ENCODE measurements at places on chromosomes 1 and 21.

DNA sequence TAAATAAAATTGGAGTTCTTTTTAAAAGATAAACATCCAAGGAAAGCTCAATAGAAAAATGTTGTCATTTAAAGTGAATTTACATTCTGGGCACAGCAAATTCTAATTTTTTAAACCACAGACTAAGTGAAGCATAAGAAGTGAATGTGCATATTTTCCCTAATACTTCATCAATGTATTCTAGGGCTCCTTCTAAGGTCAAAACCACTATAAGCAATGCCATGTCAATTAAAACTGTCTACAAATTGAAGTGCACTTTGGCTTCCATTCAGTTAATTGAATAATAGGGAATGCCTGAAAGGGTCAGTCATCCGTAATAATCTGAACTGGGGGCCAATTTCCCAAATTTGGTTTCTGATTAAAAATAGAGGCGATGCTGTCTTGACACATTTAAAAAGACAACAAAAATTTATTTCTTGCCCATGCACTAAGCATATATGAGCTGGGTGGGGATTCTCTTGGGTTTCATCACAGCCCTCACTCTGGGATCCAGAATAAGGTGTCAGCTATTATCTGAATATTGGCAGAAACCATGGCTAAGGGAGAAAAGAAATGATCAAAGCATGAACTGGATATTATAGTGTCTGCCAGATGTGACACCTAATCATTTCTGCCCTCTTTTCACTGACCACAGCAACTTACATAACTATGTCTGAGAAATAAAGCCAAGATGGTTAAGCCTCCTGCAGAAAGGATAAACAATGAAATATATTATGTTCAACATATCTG lies 660.6 kb upstream of the B3GALT2 start:
- no peak for DNase-seq

DNA sequence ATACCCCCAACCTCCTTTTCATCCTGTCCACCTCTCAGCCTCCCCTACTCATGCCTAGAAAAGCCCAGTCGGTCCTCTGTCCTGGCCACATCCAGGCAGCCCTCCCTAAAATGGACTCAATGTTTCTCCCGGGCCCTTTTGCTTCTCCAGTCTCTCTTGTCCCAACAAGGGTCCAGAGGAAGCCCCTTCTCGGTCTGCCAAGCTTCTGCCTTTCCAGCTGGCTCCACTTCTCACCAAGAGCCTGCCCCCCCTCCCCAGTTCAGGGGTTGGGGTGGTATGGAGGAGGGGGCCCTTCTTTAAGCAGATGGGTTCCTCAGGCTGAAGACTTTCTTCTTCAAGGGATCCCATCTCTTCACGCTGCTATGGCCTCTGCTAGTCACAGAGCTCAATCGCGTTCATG lies 23.9 kb downstream of the RAB7B start:
- no peak for DNase-seq

- DNase-seq: no peak
Measured at GRCh38 chr1:20370698-20371097, 80.0 kb downstream of the VWA5B1 start.

DNA sequence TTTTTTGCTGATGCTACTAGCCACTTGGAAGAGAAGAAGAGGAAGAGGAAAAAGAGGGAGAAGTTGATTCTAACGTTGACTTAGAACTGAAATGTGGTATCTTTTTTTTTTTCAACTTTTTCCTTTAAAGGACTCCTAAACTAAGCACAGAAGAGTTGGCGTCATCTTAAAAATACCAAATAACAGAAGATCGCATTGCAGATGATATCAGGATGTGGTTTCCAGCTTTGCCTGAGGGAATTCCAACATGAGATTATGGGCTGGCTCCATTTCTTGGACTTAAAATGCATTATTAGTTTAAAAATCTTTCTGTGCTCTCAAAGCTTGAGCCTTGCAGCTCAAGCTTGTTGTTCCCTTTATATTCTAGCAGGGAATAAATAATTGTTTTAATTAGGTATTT lies 29.8 kb downstream of the WDR3 start:
- no peak for DNase-seq

GRCh38 chr1:211895126-211895759 lies 64.7 kb upstream of the LPGAT1 start:
- DNase-seq: no peak
